ENCODE measurements at places on chromosomes 7 and 10. TPM values are rescaled to one million over a fixed set of nuclear protein-coding genes. Genes with fewer than 3 reads are reported as not detected.

- no peak for DNase-seq
- no peaks in the 10 kb centered on the region for H3K4me1 ChIP-seq
- H3K27me3 ChIP-seq: no peaks in the 10 kb centered on the region
- H3K4me3 ChIP-seq: no peak overlapping the region
- H3K36me3 ChIP-seq: no peaks in the 10 kb centered on the region
- no peak overlapping the region for H3K27ac ChIP-seq
These were observed 4.2 kb downstream of the STEAP4 start for GRCh38 chr7:88302486-88302885.

DNA sequence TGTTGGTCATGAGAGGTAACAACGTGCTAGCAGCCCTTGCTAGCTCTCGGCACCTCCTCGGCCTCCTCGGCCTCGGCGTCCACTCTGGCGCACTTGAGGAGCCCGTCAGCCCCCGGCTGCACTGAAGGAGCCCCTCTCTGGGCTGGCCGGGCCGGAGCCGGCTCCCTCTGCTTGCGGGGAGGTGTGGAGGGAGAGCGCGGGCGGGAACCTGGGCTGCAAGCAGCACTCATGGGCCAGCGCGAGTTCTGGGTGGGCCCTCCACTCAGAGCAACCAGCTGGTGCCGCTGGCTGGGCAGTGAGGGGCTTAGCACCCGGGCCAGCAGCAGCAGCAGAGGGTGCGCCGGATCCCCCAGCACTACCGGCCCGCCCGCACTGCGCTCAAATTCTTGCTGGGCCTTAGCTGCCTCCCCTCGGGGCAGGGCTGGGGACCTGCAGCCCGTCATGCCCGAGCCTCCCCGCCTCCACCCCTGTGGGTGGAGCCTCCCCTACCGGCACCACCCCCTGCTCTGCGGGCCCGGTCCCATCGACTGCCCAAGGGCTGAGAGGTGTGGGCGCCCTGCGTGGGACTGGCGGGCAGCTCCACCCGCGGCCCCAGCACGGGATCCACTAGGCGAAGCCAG, 96.1 kb downstream of the PAXIP1 start:
- H3K4me1 ChIP-seq: no peaks in the 10 kb centered on the region
- H3K27me3 ChIP-seq: no peaks in the 10 kb centered on the region
- DNase-seq: no peak
- no peak overlapping the region for H3K4me3 ChIP-seq
- H3K36me3 ChIP-seq: no peaks in the 10 kb centered on the region

- no peak for DNase-seq
- no peaks in the 10 kb centered on the region for H3K27me3 ChIP-seq
- H3K4me1 ChIP-seq: peaks cover 5% of the 10 kb centered on the region
- no peak overlapping the region for H3K27ac ChIP-seq
- no peaks in the 10 kb centered on the region for H3K36me3 ChIP-seq
These were observed 218.1 kb downstream of the WDR11 start for GRCh38 chr10:121069061-121069850.

- DNase-seq: no peak
- peaks cover 6% of the 10 kb centered on the region for H3K4me1 ChIP-seq
- no peaks in the 10 kb centered on the region for H3K27me3 ChIP-seq
- H3K36me3 ChIP-seq: no peaks in the 10 kb centered on the region
- H3K4me3 ChIP-seq: no peak overlapping the region
These were observed 81.1 kb upstream of the TMEM72 start for GRCh38 chr10:44830022-44830421.

- no peak for DNase-seq
- no peaks in the 10 kb centered on the region for H3K36me3 ChIP-seq
- no peaks in the 10 kb centered on the region for H3K4me1 ChIP-seq
- no peak overlapping the region for H3K4me3 ChIP-seq
- H3K27ac ChIP-seq: no peak overlapping the region
These were observed 24.2 kb downstream of the PILRA start for GRCh38 chr7:100397315-100398081.

CRYGN gene
- total RNA-seq: not detected
